ENCODE measurements at places on chromosomes 4 and X.

- no peak for DNase-seq
Observed at GRCh38 chr4:41012911-41013310, 201.4 kb downstream of the APBB2 start.

DNA sequence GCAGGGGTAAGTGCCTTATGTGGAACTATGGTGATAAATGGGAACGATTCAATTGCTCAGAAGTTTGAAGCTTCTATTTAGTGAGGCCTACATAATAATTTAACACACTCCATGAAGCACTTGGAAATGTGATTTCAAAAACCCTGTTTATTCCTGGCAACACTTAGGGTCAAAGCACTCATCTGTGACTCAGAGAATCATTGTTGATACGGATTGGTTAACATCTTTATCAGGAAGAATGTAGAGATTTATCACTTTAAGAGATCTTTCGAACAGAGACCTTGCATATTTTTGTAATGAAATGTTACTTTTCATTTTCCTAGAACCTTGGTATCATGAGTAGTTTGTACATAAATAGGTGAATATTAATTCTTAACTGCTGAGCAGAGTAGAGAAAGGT lies 269.1 kb upstream of the SLIT2 start:
- no peak for DNase-seq

GRCh38 chr4:48033825-48034413 lies 17.3 kb downstream of the NIPAL1 start:
- peak; percentile 46 for DNase-seq

GRCh38 chr4:59936566-59936965 lies 1263.6 kb upstream of the ADGRL3 start:
- DNase-seq: no peak

DNA sequence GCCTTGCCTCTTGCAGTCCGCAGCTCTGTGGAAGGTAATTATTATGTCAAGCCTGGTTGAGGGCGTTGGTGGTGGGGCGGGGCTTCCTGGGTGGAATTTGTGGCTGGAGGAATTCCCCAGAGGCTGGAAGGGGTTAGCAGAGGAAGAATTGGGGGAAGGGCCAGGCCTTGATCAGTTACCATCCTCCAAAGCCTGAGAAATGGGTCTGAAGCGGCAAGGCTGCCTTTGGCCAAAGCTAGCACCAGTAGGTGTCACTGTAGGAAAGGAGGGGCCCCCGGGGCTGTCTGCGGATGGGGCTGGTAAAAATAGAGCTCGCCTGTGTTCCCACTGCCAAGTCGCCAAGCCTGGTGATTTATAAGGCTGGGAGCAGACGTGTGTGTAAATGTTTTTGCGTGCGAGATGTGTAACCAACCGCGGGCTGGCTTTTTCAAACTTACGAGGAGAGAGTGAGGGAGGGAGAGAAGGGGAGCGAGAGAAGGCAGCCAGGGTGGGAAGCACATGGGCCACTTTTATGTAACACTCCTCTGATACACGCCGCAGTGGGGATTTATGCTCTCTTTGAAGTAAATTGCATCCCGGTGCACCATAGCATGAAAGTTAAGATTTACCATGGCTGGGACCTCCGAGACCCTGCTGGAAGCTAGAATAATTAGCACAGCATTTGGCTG lies 367.0 kb downstream of the BCOR start:
- no peak for DNase-seq

DNA sequence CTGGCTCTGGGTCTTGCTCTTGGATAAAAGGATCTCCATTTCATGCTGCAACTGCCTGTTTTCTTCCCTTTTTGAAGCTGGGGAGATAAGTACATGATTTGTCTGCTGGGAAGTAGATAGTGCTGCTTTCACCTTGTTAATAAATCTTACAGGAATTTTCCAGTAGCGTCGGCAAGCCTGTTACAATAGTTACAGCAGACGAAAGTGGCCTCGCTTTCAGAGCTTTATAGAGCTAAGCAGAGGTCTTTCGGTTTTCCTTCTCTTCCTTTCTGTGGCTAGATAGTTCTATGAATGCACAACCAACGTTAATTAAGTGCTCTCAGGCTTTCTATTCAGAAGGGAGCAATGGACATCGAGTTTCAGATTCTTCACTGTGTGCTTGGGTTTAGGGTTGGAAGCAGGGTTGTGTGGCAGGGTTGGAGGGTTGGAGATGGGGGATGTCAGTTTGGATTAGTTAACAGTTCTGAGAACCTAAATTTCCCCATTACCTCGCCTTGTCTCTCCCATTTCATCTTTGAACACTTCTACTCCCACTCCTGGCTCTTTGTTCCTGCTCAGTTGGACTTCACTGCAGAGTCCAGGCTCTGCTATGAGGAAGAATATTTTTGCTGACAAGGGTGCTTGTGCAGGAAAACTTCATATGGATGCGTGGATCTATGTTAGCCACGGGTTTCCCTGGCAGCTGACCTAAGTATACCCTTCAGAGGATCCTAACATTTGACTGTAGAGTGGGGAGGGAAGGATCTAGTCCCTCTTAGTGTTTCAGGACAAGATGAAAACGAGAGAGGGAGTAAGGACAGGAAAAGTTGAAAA lies 237.9 kb downstream of the ARHGAP10 start:
- no peak for DNase-seq

- DNase-seq: no peak
Observed at GRCh38 chrX:21963731-21964405, 23.4 kb downstream of the SMS start.

- no peak for DNase-seq
Observed at GRCh38 chrX:110036162-110037033, 33.5 kb downstream of the TMEM164 start.

DNA sequence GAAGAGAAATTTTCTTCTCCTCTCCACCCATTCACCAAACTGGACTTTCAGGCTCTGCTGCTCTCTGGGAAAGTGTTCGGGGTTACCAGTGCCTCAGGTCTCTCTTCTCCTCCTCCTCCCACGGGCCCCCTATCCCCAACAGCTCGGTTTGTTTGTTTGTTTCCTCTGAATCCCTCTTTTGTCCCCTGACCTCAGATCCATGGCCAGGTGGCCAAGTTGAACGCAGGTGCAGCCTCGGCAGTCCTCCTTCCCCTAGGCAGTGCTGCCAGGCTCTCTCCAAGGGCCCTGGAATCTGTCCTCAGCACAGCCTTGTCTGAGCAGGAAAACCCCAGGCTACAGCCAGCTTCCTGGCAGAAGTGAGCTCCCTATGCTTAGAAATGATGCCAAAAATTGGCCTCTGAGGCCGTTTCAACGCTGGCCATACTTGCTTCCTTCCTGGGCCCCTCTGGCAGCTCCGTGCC lies 60.0 kb downstream of the FHDC1 start:
- no peak for DNase-seq

- DNase-seq: no peak
Observed at GRCh38 chr4:177367336-177367735, 57.7 kb downstream of the NEIL3 start.

- DNase-seq: no peak
Observed at GRCh38 chr4:98939892-98940298, 11.0 kb upstream of the EIF4E start.

- DNase-seq: no peak
Observed at GRCh38 chrX:149476513-149476912, 28.6 kb downstream of the IDS start.

DNA sequence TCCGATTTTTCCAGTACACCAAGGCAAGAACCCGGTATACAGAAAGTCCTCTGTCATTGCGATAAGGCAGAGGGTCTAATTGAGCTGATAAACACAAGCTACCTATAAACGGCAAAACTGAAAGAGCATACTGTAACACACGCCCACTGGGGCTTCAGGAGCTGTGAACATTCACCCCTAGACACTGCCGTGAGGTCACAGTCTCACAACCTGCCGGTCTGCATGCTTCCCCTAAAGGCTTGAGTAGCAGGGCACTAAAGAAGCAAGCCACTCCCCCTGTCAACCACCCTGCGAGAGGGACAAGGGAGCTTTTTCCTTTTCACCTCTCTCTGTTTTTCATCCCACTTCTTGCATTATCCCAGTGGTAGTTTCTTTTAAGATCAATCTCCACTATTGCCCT lies 22.4 kb upstream of the F9 start:
- DNase-seq: no peak

- no peak for DNase-seq
Observed at GRCh38 chr4:13700021-13700857, 72.7 kb upstream of the BOD1L1 start.

GRCh38 chrX:100407147-100407783 lies 2.8 kb downstream of the PCDH19 start:
- DNase-seq: no peak

- no peak for DNase-seq
Observed at GRCh38 chr4:1367230-1367935, 20.4 kb downstream of the UVSSA start.

DNA sequence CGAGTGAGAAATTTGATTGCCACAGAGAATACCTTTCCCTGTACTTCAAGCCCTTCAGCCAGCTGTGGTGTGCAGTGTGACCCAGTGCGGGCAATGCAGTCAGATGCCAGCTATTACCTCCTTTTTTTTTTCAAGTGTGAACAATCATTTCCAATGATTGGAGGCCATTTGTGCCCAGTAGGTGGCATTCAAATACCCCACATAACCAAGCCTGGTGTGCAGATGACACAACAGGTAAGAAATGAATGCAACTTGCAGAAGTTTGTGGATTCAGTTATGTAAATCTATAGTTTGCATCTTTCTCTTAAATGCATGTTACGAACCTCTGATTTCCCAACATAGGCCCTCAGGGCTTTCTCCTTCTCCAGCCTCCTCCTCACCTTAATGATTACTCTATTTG lies 98.0 kb downstream of the CLCN4 start:
- DNase-seq: no peak

GRCh38 chrX:26914232-26914631 lies 548.9 kb downstream of the PPP4R3C start:
- DNase-seq: no peak

DNA sequence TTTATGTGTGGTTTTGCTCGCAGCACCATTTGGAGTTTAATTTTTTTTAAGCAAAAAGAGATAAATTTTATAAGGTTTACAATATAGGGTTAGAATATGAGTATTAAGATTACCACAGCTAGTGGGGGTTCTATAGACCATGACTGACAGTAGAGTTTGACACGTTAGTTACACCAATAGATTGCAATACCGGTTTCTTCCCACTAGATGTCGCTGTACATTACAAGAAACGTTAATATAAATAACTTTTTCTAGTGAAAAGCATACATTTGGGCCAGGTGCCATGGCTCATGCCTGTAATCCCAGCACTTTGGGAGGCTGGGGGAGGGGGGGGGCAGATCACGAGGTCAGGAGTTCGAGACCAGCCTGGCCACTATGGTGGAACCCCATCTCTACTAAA lies 433.6 kb downstream of the MAGEB5 start:
- DNase-seq: no peak

DNA sequence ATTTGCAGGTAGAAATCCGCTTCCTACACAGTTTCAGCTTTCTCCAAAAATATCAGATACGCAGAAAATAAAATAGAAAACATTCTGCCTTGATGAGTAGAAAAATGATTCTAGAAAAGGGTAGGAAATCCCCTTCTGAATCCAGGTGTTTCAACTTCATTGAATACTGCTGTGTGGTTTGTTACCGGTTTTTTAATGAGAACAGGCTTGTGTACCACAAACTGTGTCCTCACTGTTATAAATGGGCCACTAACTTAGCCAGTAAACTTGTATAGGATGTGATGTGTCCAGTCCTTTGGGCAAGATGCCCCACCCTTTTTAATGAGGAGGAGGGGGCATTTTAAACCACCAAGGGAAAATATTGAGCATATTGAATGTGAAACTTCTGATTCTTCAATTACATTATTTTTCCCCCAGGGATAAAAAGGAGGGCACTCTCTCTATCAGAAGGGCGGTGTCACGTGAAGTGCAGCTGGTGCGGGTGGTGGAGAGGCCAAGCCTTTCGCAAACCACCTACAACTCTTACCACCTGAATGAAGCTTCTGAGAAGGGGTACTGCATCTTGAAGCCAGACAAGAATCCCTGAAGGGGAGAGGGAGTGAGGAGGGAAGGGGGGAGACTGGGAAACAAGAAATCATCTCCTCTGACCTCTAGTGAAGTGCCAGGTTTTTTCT lies 4.5 kb downstream of the CXXC4 start:
- DNase-seq: no peak

- no peak for DNase-seq
Observed at GRCh38 chr4:13933191-13933590, 305.7 kb upstream of the BOD1L1 start.

- DNase-seq: no peak
Observed at GRCh38 chrX:153488231-153488914, 6.4 kb upstream of the BGN start.

DNA sequence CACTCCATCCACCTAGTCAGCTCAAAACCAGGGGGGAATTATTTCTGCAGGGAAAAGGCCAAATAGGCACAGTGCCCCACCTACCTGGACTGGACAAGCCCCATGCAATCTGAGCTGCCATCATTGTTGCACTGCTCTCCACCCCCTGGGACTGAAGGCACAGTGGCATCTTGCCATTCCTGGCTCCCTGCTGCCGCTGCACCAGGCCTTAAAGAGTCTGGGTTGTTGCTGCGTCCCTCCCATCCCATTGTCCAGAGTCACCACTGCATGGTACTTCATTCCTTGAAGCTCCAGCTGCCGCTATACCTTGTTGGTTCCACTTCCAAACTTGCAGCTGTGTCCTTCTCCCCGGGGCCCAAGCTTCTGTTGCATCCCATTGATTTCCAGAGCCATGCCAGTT lies 629.7 kb downstream of the STIM2 start:
- no peak for DNase-seq

- DNase-seq: no peak
Observed at GRCh38 chr4:82495666-82496065, 65.3 kb downstream of the ENOPH1 start.

DNA sequence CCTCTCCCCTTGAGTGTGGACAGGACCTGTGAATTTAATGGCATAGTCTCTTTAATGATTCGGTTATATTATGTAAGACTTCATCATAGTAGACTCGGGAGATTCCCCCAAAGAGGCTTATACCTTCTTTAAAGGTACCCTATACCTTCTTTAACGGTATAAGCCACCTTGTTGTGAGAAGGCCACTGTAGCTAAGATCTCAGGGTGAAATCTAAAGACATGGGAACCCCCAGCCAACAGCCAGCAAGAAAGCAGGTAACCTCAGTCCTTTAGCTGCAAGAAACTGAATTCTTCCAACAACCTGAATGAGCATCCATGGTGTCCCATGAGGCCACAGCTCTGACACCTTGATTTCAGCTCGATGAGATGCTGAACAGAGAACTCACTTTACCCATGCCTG lies 931 bp downstream of the DDX60 start:
- DNase-seq: no peak

- DNase-seq: no peak
Observed at GRCh38 chr4:91085961-91086360, 958.8 kb downstream of the CCSER1 start.

- no peak for DNase-seq
Observed at GRCh38 chr4:66943112-66943511, 602.2 kb downstream of the CENPC start.

- no peak for DNase-seq
Observed at GRCh38 chrX:134886002-134886596, 104.7 kb upstream of the SMIM10 start.

GRCh38 chr4:159051245-159052071 lies 51.4 kb upstream of the RAPGEF2 start:
- no peak for DNase-seq

DNA sequence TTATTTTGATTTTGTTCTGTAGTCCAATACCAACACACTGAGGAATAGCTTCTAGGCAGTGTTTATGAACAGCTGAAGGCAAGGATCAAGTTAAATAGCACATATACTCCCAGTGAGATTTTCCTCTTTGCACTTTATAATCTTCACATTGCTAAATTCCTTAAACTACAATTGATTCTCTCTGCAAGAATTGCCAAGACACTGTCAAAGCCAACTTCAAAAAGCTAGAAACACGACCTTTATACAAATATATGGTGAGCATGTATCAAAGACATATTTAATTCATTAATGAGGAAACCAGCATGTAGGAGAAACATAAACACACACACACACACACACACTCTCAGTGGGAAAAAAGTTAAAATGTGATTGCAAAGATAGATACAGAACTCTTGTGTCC lies 86.4 kb upstream of the FAM9C start:
- no peak for DNase-seq
